NCI-H460 (cell line): ENCODE measurements at places on chromosomes 1 and 21. TPM values are rescaled to one million over a fixed set of nuclear protein-coding genes. Genes with fewer than 3 reads are reported as not detected.

GRCh38 chr1:66240491-66241484, 293.2 kb upstream of the SGIP1 start:
- DNase-seq, result no peak

The KCTD3 gene
- 76.0 and 83.5 TPM in 2 replicates for total RNA-seq

The LCE1E gene
- total RNA-seq, result not detected in 2 replicates

The C21orf91 gene
- total RNA-seq, result 5.8 and 8.4 TPM in 2 replicates

The TPTE gene
- not detected in 2 replicates for total RNA-seq

- DNase-seq, result no peak
These were observed 39.8 kb upstream of the ID3 start for GRCh38 chr1:23599125-23599524.
